Stimulated activated CD4-positive, alpha-beta T cell treated with anti-CD3 and anti-CD28 coated beads, Interleukin-4, amount 100 ng/mL, for 1 hour (primary cell): ENCODE measurements at places on chromosomes 5 and 9.

GRCh38 chr5:68033029-68033428 lies 182.5 kb upstream of the PIK3R1 start:
- no peak for DNase-seq

- DNase-seq: no peak
Observed at GRCh38 chr5:43893951-43894684, 291.1 kb downstream of the NNT start.

GRCh38 chr5:174175716-174176268 lies 130.3 kb downstream of the NSG2 start:
- DNase-seq: no peak

- DNase-seq: no peak
Observed at GRCh38 chr5:4144411-4145007, 548.9 kb downstream of the IRX1 start.

- DNase-seq: no peak
Observed at GRCh38 chr5:127223256-127223974, 67.2 kb upstream of the MEGF10 start.

DNA sequence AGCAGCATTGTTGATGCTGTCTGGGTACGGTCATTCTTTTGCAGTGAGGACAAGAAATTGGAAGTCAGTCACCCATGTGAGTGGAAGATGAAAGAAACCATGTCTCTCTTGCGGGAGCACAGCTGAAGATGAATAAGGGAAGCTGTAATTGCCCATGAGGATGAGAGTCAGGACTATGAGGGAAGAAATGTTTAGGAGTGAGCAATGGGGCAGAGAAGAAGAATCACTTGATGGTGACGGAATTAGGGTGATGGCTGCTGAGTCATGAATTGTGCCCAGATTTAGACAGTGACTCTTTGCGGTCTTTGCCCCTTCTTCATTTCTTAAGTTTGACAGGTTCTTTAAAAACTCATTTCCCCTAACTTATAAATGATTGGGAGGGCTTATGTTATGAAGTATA lies 183.3 kb downstream of the MAST4 start:
- DNase-seq: no peak

DNA sequence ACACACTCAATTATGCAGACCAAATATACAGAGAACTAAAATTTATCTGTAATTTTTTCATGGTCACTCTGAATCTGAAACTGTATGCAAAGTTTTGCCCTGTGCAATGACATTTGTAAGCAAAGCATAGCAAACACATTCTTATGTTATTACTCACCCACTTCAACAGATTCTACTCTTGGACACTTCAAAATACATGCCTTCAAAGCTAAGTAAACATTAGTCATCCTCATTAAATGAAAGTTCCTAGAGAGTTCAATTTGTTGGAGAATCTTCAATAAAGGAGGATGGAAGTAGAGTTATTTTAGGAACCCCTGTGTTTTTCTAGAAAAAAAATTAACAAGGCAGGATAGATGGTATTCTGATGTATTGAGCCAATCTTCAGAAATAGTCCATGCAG lies 639.7 kb upstream of the C9orf72 start:
- no peak for DNase-seq

DNA sequence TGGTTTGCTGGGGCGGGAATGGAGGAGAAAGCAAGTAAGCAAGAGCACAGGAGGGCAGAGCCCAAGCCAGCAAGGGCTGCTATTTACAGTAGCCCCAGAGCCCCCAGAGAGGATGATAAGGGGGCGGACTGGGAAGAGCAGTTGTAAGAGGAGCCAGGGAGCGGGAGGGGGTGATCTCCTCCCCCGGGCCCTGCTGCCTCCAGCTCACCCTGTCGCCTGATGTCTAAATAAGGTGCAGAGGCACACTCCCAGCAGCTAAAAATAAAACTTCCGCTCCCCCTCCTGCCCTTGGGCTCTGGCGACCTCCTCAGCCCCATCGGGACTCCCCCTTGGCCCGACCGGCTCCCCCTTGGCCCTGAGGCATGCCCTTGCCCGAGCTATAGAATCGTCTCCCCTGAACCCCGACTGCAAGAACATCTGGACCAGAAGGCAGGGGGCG lies 14.4 kb upstream of the CCDC69 start:
- no peak for DNase-seq

GRCh38 chr5:10454591-10455276 lies 13.1 kb downstream of the ROPN1L start:
- no peak for DNase-seq

GRCh38 chr9:113154946-113155345 lies 4.1 kb downstream of the SLC31A2 start:
- no peak for DNase-seq

DNA sequence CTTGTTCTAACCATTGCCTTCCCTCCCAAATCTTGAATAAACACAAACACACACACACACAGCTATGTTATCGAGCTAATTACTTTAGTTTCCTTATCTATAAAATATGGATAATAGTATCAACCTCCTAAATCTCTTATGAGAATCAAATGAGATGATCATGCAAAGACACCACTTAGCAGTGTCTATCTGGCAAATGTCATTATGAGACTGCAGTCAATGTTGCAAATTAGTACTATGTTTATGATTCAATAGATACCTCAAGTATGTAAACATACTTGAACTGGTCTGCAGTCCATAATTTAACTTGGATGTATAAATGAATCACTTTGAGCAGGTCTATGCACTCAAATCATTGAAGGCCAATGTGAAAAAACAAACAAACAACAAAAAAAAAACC lies 22.2 kb upstream of the ERAP2 start:
- DNase-seq: no peak

GRCh38 chr5:154611341-154611767 lies 133.3 kb upstream of the HAND1 start:
- no peak for DNase-seq

DNA sequence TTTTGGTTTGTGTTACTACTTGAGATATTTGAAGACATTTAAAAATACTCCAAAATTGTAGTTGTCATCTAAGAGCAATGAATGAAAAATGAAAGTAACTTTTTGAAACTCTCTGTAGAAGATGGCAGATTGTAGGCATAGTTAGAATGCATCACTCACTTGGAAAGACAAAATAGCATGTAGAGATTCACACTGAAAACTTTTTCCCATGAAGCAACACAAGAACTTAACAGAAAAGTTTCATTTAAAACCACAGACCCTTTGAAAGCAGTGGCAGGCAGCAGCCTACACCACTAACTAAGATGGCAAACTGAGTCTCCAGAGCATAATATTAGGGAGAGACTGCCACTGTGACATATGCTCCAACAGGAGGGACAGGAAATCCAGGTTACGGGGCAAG lies 18.9 kb upstream of the FAM174A start:
- no peak for DNase-seq

- DNase-seq: no peak
Observed at GRCh38 chr5:41748631-41749030, 121.6 kb downstream of the OXCT1 start.

GRCh38 chr5:36162810-36163486 lies 11.0 kb downstream of the SKP2 start:
- DNase-seq: no peak

GRCh38 chr9:117826837-117827236 lies 122.6 kb downstream of the TLR4 start:
- no peak for DNase-seq

DNA sequence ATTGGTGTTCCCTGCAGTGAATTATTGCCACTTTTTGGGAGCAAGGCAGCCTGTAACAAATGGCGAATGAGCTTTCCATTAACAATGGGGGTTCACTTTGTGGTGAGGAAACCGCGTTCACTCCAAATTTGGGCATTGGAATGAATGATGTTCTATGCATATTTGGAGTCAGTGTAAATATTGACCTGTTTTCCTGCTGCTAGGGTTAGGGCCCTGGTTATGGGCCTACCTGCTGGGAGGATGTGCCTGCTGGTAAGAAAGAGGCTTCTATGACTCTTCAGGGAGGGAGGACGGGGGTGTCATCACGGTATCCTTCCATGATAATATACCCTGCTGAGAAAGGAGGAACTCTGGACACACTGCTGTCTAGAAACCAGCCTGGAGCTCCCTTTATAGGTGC lies 29.0 kb downstream of the C9orf50 start:
- DNase-seq: no peak

- DNase-seq: no peak
Observed at GRCh38 chr9:127524373-127524772, 73.1 kb downstream of the LRSAM1 start.

GRCh38 chr5:97049175-97049574 lies 93.2 kb downstream of the LIX1 start:
- no peak for DNase-seq

GRCh38 chr9:126057121-126057825 lies 269.4 kb upstream of the MVB12B start:
- no peak for DNase-seq

GRCh38 chr5:72752909-72753308 lies 63.6 kb upstream of the TNPO1 start:
- DNase-seq: no peak

GRCh38 chr5:107359033-107359915 lies 311.5 kb downstream of the EFNA5 start:
- DNase-seq: no peak

- DNase-seq: no peak
Observed at GRCh38 chr9:136151214-136151804, 32.6 kb upstream of the TMEM250 start.

DNA sequence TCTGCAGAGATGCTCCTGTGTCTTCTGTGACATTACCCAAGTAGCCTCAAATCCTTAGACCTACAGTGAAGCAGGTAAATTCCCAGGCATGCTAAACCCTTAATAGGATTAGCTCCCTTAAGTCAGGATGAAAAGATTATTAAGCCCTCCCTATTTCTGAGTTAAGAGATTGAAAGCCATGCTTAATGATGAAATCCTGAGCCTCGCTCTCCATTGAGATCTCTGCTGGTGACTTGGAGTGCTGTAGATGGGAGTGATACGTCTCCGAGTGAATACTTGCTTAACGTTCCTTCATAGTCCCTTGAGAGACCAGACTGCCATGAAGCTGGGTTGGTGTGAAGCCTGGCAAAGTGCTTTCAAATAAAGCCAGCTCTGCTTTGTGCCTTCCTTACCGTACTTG lies 34.2 kb downstream of the AOPEP start:
- no peak for DNase-seq

DNA sequence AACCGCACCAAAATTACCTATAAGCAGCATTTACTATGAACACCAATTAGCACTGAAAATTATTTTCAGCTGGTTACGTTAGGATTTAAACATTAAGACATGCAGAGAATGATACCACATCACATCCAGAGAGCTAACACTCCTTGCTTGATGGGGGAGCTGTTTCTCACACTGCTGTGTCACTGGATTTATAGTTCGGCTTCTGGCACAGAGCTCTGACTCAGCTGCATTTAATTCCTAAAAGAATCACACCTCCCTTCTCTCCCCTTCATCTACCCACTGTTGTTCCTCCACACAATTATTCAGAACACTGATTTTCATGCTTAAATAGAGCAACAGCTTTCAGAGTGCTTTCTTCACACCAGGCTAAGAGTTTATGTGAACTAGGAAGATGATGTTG lies 82.6 kb upstream of the SV2C start:
- DNase-seq: no peak

DNA sequence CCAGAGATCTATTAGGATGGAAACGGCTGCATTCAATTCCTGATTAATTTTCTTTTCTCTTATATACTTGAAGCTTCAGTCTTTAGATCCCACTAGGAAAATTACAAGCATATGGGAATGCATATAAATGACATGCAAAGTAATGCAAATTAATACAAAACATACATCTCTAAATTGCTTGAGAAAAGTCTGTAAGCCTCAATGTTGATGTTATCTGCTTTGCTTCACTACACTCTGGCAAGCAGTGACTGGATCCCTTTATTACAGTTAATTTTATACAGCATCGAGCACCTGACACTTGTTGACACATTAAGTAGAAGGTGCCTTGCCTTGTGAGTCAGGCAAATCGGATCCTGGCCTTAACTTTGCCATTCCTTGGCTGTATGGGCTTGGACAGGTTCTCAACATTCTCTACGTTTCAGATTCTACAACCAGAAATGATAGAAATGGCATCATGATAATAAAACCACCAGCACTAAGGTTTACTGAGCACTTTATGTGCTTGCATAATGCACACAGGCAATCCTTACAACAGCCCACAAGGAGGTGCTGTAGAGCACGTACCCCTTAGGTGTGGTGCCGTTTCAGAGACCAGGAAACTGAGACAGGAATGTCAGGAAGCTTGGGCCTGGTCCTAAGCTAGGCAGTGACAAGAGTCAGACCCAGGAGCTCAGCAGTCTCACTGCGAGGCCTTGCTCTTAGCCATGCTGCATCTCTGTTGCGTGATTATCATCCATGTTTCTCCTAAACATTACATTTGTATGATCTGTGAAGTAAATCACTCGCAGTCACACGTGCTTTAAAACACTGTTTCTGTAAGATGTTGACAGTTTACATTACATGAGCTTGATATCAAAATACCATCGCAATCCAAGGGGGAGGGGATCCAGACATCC lies 2.7 kb downstream of the GCNT4 start:
- peak; percentile 61 for DNase-seq

- no peak for DNase-seq
Observed at GRCh38 chr5:125486634-125487033, 740.2 kb upstream of the ZNF608 start.

GRCh38 chr5:35665096-35665495 lies 47.4 kb downstream of the SPEF2 start:
- DNase-seq: no peak

- DNase-seq: no peak
Observed at GRCh38 chr5:151581347-151581746, 9.8 kb downstream of the FAT2 start.

DNA sequence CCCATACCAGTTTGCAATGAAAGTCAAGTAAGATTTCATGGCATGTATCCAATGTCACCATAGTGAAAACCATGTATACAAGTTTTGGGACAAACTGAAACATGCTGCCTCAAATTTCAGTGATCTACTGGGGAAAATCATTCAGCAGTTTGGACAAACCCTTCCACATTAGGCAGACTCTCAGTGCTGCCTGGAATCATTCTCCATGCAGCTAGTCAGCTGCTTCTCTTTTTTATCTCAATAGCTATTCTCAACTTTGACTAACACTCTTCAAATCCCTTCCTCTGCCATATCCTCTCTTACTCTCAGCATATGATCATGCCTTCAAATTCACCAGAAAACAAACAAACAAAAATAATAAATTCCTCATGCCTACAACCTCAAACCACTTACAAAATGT lies 323.3 kb downstream of the MAN2A1 start:
- DNase-seq: no peak
